GM23248 (cell line): ENCODE measurements at places on chromosomes 4 and X. TPM values are rescaled to one million over a fixed set of nuclear protein-coding genes. Genes with fewer than 3 reads are reported as not detected.

GRCh38 chr4:6568689-6569332, 6.2 kb upstream of the MAN2B2 start:
- peak; percentile 70 for DNase-seq

Gene DDX53
- total RNA-seq, result not detected in 2 replicates

Gene STAG2
- 51.7 and 56.3 TPM in 2 replicates for total RNA-seq

Gene CABS1
- total RNA-seq, result not detected in 2 replicates

DNA sequence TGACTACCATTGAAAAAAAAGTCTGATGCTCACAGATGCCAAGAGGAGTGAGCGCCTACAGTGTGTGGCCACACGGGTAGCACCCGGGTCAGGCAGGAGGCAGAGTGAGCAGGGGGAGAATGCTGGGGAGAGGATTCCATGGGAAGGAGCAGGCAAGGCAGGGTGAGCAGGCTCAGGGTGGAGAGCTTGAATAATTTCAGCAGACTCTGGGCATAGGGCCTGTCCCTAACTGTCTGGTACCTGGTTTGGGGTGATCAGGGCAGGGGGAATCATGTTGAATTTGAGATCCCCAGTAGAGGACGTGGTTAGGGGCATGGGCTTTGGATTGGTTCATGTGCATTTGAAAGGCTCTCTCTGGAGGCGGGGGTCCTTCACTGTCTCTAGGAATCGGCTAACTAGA, 51.2 kb upstream of the TLR3 start:
- no peak for DNase-seq

Gene CCKAR
- not detected in 2 replicates for total RNA-seq

Gene ITGB1BP2
- total RNA-seq, result 0.22 and 0.25 TPM in 2 replicates

GRCh38 chr4:173745765-173746164, 215.7 kb upstream of the HAND2 start:
- DNase-seq, result no peak

- DNase-seq, result no peak
Observed at GRCh38 chr4:127829014-127829413, 46.9 kb downstream of the HSPA4L start.
